NCI-H2029 (cell line): ENCODE measurements at places on chromosomes 3 and 15.

- no peak for DNase-seq
Measured at GRCh38 chr3:105730801-105731354, 137.9 kb downstream of the CBLB start.

GRCh38 chr3:62602987-62603386 is 229.6 kb upstream of the FEZF2 start:
- no peak for DNase-seq

DNA sequence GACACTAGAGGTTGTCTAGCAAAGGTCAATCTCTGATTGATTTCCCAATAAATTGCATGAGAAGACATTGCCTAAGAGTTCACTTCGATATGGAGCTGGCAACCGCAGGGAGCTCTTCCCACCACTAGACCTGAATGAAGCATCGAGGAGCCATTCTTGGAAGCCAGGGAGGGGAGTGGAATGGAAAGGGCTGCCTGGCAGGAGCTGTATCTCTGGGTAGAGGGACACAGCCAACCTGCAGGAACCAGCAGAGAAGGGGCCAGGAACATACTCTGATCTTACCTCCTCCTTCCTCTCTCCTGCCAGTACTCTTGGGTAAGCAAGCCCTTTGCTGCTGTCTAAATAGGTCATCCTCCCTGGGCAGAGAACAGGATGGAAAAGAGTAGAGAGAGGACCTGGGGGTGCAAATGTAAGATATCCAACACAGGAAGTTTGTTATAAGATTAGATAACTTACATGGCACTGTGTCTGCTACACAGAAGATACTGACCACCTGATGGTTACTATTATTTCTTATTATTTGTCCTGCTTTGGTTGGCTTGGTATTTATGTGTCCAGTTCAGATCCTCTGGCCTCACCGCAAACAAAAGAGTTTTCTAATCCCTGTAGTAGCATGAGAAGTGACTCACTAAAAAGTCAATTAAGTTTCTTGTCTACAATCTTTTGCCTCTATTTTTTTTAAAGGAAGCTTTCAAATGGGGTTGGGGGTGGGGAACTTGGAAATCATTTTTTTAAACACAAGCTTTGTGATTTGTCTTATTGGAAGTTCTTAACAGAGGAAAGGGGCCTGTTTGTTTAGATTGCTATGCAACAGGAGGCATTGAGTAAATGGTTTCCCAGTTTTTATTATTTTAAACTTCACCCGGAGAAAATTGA is 156.7 kb upstream of the TSC22D2 start:
- no peak for DNase-seq

GRCh38 chr15:70034596-70034995 is 63.1 kb downstream of the TLE3 start:
- DNase-seq: no peak

DNA sequence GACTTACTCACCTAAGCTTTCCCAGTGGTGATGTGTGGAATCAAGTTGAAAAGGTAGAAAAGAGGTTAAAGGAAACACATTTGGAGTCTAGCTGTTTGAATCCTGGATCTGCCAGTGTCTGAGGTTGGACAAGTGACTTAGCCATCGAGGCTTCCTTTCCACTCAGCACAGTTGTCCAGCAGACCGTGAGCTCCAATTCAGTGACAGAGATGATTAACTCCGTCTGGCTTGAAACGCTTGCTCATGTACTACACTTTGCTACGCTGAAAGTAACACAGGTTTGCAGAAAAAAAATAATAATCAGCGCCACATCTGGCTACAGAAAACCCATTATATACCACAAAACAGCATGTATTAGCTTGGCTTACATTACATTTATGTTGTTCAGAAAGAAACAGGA is 364.9 kb upstream of the MCTP2 start:
- no peak for DNase-seq

GRCh38 chr15:55218056-55218455 is 21.3 kb upstream of the RSL24D1 start:
- no peak for DNase-seq

- DNase-seq: no peak
Measured at GRCh38 chr3:195207731-195208130, 63.2 kb downstream of the XXYLT1 start.

GRCh38 chr3:116331380-116331779 is 113.9 kb downstream of the LSAMP start:
- DNase-seq: no peak

DNA sequence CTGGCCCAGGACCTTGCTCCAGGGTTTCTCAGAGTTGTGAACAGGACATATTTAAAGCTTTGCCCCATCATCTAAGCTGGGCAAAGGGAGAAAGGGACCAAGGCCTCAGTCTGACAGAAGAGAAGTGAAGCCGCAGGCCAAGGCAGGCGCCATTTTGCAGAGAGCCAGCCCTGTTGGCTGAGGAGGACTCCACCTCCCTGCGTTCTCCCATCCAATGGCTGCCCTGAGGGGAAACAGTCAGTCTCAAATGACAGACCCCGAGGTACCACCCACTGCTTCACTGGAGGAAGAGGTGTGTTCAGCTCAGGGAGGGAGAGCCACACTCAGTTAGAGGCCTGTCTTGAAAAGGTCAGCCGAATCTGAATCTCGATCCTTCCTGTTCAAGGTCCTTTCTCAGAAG is 86.1 kb downstream of the ADAMTS17 start:
- DNase-seq: no peak

- DNase-seq: no peak
Measured at GRCh38 chr15:36185845-36186244, 393.6 kb upstream of the CDIN1 start.

GRCh38 chr3:36988356-36988755 is 4.6 kb downstream of the EPM2AIP1 start:
- DNase-seq: no peak

DNA sequence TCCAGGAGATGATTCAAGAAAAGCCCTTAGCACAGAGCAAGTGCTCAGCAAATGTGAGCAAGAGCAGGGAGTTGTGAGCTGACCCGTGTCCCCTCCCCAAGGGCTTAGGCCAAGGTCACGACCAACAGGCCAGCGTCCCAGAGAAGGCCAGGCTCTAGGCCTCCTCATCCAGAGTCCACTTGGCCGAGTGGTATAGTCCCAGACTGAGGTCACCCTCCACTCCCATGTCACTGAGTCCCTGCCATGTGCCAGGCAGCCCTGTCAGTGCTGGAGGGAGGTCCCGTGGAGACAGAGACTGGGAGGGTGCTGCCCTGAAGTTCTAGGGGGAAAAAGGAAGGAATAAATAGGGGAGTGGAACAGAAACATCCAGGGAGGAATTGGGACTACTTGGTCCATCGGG is 44.0 kb downstream of the TPRA1 start:
- no peak for DNase-seq

GRCh38 chr15:90482124-90483011 is 47.4 kb upstream of the CRTC3 start:
- DNase-seq: no peak

- no peak for DNase-seq
Measured at GRCh38 chr3:152266221-152266995, 2.3 kb upstream of the MBNL1 start.

DNA sequence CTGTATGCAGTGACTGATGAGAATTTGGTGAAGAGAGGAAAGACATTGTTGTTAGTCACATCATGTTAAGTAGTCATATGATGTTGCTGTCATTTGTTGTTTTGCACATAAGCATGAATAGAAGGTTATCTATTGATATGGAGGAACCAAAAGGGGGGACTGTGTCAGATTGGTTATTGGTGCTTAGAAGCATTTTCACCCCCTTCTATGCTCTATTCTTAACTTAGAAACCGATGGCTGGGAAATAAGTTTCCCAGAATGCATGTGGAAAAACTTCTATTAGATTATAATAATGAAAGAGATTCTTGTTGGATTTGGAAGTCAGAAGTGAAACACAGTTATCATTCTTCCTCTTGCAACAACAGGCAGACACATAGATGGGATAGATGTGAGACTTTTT is 33.2 kb upstream of the CADM2 start:
- no peak for DNase-seq

GRCh38 chr15:78368651-78369050 is 28.5 kb downstream of the CRABP1 start:
- DNase-seq: no peak

DNA sequence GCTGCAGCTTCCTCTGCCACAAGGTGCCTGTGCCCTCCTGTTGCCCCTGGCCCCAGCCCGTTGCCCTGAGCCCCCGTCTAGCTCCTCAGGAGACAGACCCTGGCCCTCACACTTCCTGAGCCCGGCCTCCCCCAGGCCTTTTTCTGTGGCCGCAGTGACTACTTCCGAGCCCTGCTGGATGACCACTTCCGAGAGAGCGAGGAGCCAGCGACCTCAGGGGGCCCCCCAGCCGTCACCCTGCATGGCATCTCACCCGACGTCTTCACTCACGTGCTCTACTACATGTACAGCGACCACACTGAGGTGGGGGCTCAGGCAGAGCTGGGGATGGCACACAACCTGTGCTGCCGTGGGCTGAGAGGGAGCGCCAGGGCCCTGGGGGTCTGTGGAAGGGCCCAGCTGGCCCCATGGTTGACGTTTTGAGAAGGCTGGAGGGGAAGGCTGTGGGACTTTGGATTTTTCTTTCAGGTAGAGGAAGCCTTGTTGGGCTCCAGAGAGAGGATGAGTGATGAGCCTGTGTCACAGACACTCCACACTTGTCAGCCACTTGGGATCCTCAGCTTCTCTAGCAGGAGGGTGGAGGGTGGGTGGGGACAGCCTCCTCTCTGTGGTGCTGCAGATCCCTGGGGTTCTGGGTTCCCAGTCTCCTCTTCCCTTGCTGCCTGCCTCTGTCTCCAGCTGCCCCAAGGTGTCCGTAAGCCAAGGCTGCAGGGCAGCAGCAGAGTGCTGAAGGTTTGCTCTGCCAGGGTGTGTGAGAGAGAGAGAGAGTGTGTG is 5.0 kb downstream of the ABTB1 start:
- no peak for DNase-seq

GRCh38 chr3:138359148-138359918 is 11.0 kb downstream of the MRAS start:
- no peak for DNase-seq

DNA sequence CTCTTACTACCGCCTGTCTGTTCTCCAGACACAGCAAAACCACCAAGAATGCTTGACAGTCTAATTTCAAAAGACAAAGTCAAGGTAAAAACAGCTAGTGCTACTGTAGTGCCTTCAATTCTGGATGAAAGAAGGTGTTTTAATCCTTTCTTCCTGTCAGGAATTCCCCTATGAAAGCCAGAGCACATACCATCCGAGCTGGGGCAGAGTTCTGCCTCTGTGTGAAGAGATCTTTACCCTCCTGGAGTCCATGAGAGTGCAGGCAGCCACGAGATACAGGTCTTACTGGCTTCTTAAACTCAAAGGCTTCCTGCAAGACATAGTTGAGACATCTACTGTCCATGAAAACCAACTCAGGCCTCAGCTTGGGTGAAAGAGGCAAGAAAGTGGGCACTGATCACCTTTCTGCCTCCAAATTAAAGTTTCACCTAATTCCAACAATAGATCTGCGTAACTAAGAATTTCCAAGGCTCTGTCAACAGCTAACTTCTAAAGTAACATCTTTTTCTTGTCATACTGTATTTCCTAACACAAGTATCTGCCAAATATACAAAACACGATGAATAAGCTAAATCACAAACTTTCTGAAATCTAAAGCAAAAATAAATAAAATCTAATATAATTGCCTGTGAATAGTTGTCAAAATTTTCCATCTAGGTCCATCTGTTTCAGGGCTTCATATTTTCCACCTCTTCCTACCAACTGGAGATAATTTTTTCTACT is 7.5 kb downstream of the CDC25A start:
- DNase-seq: no peak

DNA sequence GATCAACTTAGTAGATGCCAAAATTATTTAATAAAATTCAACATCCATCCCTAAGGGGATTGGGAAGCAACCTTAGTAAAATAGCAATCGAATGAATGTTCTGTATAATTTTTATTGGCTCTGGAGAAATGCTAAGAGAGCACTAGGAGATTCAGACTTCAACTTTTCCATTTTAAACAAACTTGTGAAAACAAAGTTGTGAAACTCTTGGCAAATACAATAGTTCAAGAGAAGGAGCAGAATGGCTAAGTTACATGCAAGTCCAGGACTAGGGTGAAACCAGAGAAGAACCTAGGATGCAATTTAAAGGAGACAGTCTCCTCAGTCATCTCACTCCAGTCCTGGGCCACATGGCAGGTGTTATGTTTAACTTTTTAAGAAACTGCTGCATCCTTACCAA is 16.7 kb upstream of the ZNF280D start:
- DNase-seq: no peak

- no peak for DNase-seq
Measured at GRCh38 chr3:145981056-145981455, 179.9 kb downstream of the PLOD2 start.

DNA sequence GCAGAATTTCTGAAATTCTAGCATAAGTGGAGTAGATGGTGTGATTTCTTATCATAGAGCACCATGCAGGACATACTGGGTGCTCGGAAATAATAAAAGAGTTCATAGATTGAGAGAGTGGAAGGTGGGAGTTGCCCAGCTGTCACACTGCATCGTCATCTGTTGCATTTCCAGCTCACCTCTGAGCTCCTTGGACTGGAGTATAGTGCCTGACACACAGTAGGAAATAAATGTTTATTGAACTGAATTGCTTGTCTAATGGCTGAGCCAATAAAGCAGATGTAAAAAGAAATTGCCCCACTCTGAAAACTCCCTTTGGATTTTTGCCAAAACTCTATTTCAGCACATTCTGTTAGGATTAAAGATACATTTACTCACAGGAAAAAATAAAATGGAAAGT is 108.9 kb upstream of the UBE2E1 start:
- DNase-seq: no peak
